ENCODE measurements at places on chromosomes 2 and 18.

DNA sequence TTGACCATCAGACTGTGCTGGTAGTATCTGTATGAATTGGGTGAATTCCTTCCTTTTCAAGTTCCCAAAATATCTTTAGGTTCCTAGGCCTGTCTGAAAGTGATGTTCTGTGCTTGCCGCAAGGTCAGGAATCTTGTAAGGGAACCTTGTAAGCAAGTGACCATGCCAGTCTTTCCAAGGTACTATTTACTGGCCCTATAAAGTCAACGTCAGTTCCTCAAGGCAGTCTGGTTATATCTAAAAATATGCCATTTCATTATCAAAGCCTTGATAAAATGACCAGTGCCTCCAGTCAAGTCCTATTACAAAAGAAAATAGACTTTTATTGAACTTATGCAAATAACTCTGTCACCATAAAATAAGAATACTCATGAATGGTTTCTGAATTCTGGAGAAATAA, 88.4 kb upstream of the TPO start:
- DNase-seq = no peak

- no peak for DNase-seq
Measured at GRCh38 chr2:165895974-165896373, 57.6 kb downstream of the TTC21B start.

DNA sequence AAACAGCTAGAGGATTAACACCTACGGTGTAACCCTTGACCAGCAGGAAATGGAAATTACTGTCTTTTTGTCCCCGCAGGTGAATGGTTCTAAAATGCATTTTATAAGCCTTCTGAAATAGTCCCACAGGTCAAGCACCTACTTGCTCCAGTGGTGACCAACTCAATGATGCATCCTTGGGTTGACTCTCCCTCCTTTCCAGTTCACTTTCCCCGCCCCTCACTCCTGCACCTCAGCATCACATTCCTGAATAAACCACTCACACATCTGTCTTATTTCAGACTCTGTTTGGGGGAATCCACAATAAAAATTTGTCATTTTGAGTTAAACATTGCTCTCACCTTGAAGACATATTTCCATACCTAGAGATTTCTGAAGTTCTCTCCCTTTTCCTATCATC, 446.0 kb upstream of the TNP1 start:
- DNase-seq = no peak

DNA sequence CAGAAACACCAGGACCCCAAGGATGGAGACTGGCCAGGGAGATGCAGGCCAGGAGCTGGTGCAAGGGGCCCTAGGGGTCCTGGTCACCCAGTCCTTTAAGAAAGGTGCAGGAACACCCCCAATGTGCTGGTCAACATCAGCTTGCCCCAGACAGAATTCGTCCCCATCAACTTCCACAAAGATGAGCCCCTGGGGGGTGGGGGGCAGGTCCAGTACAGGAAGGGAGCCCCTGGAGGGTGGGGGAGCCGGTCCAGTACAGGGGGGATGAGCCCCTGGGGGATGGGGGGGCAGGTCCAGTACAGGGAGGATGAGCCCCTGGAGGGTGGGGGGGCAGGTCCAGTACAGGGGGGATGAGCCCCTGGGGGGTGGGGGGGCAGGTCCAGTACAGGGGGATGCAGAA, 160.7 kb upstream of the SALL3 start:
- no peak for DNase-seq
